ENCODE measurements at places on chromosomes 1 and 21. TPM values are rescaled to one million over a fixed set of nuclear protein-coding genes. Genes with fewer than 3 reads are reported as not detected.

DNA sequence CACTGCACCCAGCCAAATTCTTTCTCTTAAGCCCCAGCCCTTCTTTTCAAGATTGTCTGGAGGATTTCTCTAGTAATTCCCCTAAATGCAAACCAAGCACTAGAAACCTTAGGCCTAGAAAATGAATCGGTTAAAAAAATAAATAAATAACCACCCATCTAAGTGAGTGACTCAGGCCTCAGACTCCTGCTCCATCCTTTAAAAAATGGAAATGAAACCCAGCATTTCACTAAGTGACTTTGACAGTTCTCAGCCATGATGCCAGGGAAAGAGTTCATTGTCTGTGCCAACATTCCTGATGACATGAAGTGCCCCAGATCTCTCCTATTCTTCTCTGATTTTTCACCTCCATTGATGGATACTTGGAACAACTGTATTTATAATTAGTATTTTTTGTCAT is 415.2 kb upstream of the DAB1 start:
- no peak overlapping the region for H3K27ac ChIP-seq
- DNase-seq, result no peak
- no peak overlapping the region for H3K4me3 ChIP-seq
- no peaks in the 10 kb centered on the region for H3K4me1 ChIP-seq
- peaks cover 12% of the 10 kb centered on the region for H3K27me3 ChIP-seq

DNA sequence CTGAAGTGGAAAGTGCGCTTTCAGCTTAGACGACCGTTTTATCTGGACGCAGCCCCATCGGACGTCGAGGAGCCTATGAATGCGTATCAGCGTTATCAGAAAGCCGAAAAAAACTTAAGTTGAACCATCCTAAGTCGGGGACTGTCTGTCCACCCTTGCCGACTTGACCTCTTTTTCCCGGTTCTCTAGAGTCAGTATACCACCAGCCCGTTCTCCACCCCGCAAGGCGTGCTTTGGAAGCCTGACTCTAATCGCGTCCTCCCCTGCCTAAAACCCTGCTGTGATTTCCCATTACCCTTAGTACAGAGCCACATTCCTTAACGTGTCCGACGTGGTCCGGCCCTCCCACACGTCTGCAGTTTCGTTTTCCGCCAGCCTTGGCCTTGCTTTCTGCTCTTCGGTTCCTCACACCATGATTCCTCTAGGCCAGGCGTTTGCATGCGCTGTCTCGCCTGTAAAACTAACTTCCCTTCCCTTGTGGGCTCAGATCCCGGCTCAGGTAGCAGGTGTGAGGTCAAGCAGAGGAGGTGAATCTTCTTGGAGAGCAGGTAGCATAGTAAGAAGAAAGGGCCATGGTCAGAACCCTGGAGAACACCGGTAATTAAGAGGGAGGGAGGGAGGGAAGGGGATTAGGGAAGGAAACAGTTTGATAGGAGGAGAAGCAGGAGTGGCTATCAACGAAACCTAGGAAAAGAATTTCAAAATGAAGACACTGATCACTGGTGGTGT is 865 bp downstream of the ADPRS start:
- peaks cover 39% of the 10 kb centered on the region for H3K4me1 ChIP-seq
- H3K4me3 ChIP-seq, result peak overlapping the region; percentile 76
- H3K27me3 ChIP-seq, result peaks cover 2% of the 10 kb centered on the region
- DNase-seq, result no peak

The CFHR2 gene
- total RNA-seq, result not detected

GRCh38 chr1:53214376-53214940 is 6.0 kb downstream of the CZIB start:
- H3K36me3 ChIP-seq, result peaks cover 20% of the 10 kb centered on the region
- DNase-seq, result no peak
- H3K27ac ChIP-seq, result no peak overlapping the region
- H3K27me3 ChIP-seq, result no peaks in the 10 kb centered on the region
- peaks cover 12% of the 10 kb centered on the region for H3K4me1 ChIP-seq

GRCh38 chr1:226730836-226731235 is 8.2 kb downstream of the ITPKB start:
- H3K4me3 ChIP-seq, result peak overlapping the region; percentile 99
- H3K4me1 ChIP-seq, result peaks cover 96% of the 10 kb centered on the region
- DNase-seq, result no peak
- no peaks in the 10 kb centered on the region for H3K27me3 ChIP-seq
- H3K36me3 ChIP-seq, result peaks cover 65% of the 10 kb centered on the region
- H3K27ac ChIP-seq, result peak overlapping the region; percentile 97

The CRNN gene
- not detected for total RNA-seq

The TMCC2 gene
- total RNA-seq, result 3.9 TPM

GRCh38 chr1:40423264-40423642 is 27.0 kb upstream of the ZFP69B start:
- DNase-seq, result no peak
- H3K4me3 ChIP-seq, result no peak overlapping the region
- no peaks in the 10 kb centered on the region for H3K27me3 ChIP-seq
- H3K27ac ChIP-seq, result peak overlapping the region; percentile 75

The TSPAN2 gene
- 0.68 TPM for total RNA-seq

DNA sequence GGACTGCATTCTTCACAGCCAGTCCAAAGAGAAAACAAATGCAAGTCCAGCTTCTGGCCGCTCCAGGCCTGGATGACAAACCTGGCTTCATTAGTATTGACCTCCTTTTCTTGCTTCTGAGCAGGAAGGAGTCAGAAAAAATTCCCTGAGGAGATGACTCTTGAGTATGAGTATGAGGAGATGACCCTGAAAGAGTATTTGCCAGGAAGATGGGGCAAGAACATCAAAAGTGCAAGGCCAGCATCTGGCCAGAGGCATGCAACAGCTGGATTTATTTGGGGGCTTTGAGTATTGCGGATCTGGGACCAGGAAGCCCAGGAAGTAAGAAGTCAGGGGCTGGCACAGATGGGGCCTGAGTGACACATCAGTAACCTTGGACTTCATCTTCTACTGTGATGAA is 113.9 kb downstream of the GLIS1 start:
- H3K27ac ChIP-seq, result no peak overlapping the region
- no peaks in the 10 kb centered on the region for H3K36me3 ChIP-seq
- no peak for DNase-seq
- H3K4me3 ChIP-seq, result no peak overlapping the region
- H3K27me3 ChIP-seq, result no peaks in the 10 kb centered on the region

GRCh38 chr1:88595355-88596002 is 88.6 kb upstream of the PKN2 start:
- H3K4me1 ChIP-seq, result no peaks in the 10 kb centered on the region
- peaks cover 3% of the 10 kb centered on the region for H3K36me3 ChIP-seq
- peak; percentile 39 for DNase-seq
- H3K4me3 ChIP-seq, result no peak overlapping the region
- H3K27ac ChIP-seq, result no peak overlapping the region

DNA sequence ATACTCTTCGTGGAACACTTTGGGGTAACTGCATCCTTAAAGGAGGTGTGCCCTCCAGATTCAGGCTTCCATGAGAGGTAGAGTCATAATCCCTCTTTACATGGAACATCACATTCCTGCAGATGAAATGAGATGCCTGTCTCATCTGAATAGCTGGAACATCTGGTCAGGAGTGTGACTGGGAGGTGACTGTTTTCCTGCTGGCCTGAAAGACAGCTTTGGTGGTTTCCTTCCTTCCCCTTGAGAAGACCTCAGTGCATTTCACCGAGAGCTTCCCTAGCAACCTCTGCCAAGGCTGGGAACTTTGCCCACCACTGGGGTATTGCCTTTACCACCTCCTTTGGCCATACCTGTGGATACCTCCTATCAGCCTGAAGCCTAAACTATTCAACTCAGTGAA is 46.7 kb upstream of the GUCA2A start:
- DNase-seq, result no peak
- no peaks in the 10 kb centered on the region for H3K27me3 ChIP-seq
- no peak overlapping the region for H3K27ac ChIP-seq

- no peak for DNase-seq
- no peak overlapping the region for H3K4me3 ChIP-seq
- no peaks in the 10 kb centered on the region for H3K4me1 ChIP-seq
- H3K27me3 ChIP-seq, result no peaks in the 10 kb centered on the region
- no peak overlapping the region for H3K27ac ChIP-seq
Measured at GRCh38 chr1:26493938-26494337, 21.7 kb downstream of the HMGN2 start.

GRCh38 chr21:33185852-33186251 is 43.9 kb upstream of the IFNAR2 start:
- peak overlapping the region; percentile 62 for H3K4me3 ChIP-seq
- H3K4me1 ChIP-seq, result peaks cover 45% of the 10 kb centered on the region
- peak overlapping the region; percentile 81 for H3K27ac ChIP-seq
- no peak for DNase-seq
- H3K27me3 ChIP-seq, result no peaks in the 10 kb centered on the region
- H3K36me3 ChIP-seq, result no peaks in the 10 kb centered on the region

The UMODL1 gene
- 3.1 TPM for total RNA-seq

DNA sequence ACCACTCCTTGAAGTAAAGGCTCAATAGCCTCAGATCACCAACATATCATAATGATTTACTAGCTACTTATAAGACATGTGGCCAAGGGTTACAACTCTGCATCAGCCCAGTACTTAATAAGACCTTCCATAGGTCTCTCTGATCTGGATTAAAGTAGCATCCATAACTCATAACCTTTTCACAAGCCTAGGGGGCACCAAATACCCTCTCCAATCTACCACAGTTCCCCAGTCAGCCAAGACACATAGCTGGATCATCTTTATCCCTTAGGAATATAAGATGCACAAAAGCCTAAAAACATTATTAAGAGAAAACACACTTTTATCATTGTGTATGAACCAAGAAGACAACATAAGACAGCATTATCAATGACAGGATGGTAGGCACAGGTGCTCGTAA is 22.1 kb downstream of the SSX2IP start:
- DNase-seq, result no peak
- H3K36me3 ChIP-seq, result no peaks in the 10 kb centered on the region
- no peak overlapping the region for H3K4me3 ChIP-seq

The HMGCS2 gene
- not detected for total RNA-seq

The C1orf226 gene
- total RNA-seq, result not detected

DNA sequence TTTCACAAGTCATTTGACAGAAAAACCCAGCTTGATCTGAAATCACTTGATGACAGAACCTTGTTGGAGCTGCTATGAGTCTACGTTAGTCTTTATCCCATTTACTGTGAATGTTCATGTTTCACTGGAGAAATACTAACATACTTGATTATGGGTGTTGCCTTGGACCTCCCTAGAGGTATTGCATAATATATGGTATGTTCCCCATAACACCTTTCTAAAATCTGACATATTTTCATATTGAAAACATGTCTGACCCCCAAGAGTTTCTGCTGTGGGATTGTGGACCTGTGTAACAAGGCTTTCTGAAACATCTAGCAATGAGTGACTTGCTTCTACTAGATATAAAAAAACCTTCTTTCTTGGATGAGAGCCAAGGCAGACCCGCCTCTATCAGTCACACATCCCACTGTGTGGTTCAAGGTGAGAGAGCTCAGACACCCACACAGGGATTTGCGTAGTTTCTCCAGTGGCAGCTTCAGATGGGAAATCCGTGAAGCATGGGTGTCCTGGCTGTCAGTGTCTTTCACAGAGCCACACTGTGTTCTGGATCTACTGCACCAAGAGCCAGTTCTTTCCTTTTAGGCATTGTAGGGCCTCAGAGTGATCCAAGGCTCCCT is 4.6 kb downstream of the NENF start:
- H3K4me3 ChIP-seq, result no peak overlapping the region
- peaks cover 10% of the 10 kb centered on the region for H3K4me1 ChIP-seq
- DNase-seq, result no peak
- no peaks in the 10 kb centered on the region for H3K27me3 ChIP-seq

DNA sequence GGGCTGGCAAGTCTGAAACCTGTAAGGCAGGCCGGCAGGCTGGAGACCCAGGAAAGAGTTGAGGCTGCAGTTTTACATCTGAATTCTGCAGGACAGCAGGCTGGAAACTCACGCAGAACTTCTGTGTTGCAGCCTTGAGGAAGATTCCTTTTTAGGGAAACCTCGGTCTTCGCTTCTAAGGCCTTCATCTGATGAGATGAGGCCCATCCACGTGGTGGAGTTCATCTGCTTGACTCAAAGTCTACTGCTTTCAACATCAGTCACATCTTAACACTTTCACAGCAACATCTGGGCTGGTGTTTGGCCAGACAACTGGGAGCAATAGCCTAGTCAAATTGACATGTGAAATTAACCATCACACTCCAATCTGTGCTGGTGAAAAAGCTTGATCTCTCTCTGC is 57.1 kb downstream of the EVA1C start:
- DNase-seq, result no peak
- no peak overlapping the region for H3K27ac ChIP-seq
- H3K4me3 ChIP-seq, result no peak overlapping the region
- H3K36me3 ChIP-seq, result peaks cover 18% of the 10 kb centered on the region

The TP53BP2 gene
- 35.9 TPM for total RNA-seq

The HSD3B1 gene
- total RNA-seq, result not detected

DNA sequence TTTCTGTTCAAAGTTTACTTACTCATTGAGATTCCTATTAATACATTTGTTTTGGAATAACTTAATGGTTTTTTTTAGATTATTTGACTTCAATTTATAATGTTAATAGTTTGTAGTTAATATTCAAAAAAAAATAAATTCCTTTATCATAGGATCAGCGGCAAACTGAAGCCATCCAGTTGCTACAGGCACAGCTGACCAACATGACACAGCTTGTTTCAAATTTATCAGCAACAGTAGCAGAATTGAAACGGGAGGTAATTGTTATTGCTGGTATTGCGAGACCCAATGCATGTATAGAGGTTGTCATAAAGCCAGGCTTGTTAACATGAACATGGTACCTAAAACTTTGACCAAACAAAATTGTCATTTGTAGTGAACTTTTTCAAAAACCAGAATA is 59.0 kb upstream of the FASLG start:
- H3K4me1 ChIP-seq, result peaks cover 11% of the 10 kb centered on the region
- peaks cover 86% of the 10 kb centered on the region for H3K36me3 ChIP-seq
- H3K27me3 ChIP-seq, result no peaks in the 10 kb centered on the region
- H3K4me3 ChIP-seq, result no peak overlapping the region
- no peak overlapping the region for H3K27ac ChIP-seq
- no peak for DNase-seq

The PLA2G2D gene
- not detected for total RNA-seq

- no peak overlapping the region for H3K27ac ChIP-seq
- no peaks in the 10 kb centered on the region for H3K36me3 ChIP-seq
- DNase-seq, result no peak
- no peaks in the 10 kb centered on the region for H3K4me1 ChIP-seq
- peaks cover 8% of the 10 kb centered on the region for H3K27me3 ChIP-seq
Measured at GRCh38 chr1:51044834-51045233, 57.2 kb upstream of the C1orf185 start.

GRCh38 chr1:51070640-51071039 is 31.4 kb upstream of the C1orf185 start:
- no peak for DNase-seq
- H3K4me1 ChIP-seq, result no peaks in the 10 kb centered on the region
- H3K36me3 ChIP-seq, result no peaks in the 10 kb centered on the region
- no peak overlapping the region for H3K4me3 ChIP-seq
- peaks cover 8% of the 10 kb centered on the region for H3K27me3 ChIP-seq

The ZNHIT6 gene
- 26.1 TPM for total RNA-seq
